ENCODE measurements at places on chromosomes 12 and 14.

- DNase-seq = no peak
Observed at GRCh38 chr14:25042362-25043299, 7.3 kb downstream of the STXBP6 start.

DNA sequence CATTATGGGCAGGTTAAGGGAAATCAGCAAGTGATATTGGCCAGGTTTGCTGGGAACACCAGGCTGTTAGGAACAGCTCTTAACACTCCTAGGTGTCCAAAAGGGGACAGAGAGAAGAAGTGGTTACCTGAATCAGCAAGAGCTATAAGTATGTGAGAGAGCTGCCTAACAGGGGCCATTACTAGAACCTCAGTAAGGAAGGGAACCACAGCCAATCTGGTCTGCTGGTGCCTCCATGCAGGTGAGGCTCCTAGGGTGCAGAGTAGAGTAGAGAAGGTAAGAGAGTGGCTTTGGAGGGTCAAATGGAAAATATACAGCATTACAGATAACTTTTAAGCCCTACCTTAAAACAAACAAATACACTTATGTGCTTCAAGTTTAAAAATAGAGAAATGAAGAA is 36.6 kb upstream of the CCT2 start:
- DNase-seq = no peak

GRCh38 chr12:121088195-121088585 is 44.5 kb upstream of the P2RX7 start:
- DNase-seq = no peak

GRCh38 chr14:59629444-59630287 is 53.1 kb upstream of the CCDC175 start:
- DNase-seq = no peak

DNA sequence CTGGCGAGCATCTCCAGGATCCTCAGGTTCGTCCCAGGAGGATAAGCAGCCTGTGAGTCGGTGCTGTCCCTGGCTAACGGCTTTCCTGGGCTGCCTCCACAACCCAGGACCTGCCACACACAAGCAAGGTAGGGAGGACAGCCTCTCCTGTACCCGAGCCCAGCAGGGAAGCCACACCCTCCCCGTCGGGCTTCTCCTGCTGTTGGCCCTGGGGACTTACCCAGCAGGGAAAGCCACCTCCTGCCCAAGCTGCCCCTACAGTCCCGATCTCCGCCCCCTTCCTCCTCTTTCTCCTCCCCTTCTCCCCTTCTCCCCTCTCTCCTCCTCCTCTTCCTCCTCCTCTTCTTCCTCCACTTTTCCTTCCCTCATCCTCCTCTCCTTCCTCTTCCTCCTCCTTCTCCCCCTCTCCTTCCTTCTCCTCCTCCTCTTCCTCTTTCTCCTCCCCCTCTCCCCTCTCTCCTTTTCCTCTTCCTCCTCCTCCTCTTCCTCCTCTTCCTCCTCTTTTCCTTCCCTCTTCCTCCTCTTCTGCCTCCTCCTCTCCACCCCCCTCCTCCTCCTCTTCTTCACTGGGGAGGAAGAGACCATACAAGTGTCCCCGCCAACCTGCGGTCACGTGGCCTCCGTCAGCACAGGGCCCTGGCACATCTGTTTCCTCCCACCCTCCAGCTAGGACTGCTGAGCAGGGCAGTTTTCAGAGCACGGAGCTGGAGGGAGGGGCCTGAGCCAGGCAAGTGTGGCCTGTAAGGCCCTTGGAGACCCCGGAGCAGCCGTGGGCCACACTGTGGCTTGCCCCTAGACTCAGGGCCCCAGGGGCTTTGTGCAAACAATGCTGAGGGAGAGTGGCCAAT is 17.3 kb upstream of the RFLNA start:
- no peak for DNase-seq

GRCh38 chr14:52402812-52403526 is 88.9 kb downstream of the PTGER2 start:
- DNase-seq = no peak

GRCh38 chr12:114248527-114248926 is 157.4 kb downstream of the TBX5 start:
- no peak for DNase-seq

DNA sequence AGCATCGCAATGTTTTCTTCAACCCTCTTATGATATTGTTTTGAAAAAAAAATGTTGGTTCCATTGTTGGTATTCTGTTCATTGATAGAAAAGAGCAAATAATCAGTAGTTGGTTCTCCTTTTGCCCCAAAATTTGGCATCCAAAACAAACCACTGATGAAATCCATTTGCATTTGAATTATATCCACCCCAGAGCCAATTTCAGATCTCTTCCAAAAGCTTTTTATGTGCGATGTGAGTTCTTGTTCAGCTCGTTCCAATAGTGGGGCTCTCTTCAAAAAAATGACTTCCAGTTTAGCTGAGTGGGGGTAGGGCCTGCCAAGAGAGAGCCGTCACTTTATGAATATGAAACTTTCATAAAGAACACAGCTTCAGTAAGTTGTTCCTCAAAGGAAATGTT is 130.7 kb downstream of the DIO2 start:
- DNase-seq = no peak
